ENCODE measurements at places on chromosomes 2 and 18.

GRCh38 chr2:159009940-159010339 is 41.5 kb downstream of the TANC1 start:
- no peak for DNase-seq

DNA sequence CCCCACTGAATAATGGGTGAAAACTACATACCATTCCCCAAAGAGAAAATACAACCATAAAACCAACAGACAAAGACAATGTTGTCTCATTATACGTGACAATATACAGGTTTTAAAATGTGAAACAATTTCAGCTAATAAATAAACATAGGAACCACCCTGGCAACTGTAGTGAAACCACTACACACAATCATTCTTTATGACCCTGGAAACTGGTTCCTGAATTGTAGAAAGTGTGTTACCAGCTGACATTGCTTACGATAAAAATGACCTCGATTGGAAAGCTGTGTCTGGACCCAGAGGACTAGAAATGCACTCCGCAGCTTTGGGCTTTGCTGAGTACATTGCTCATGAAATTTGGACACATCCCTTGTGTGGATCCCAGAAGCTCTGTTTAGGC is 73.9 kb upstream of the LPIN2 start:
- DNase-seq = no peak

GRCh38 chr18:74453016-74453566 is 4.0 kb downstream of the DIPK1C start:
- no peak for DNase-seq

- DNase-seq = no peak
These were observed 621.8 kb downstream of the LRP1B start for GRCh38 chr2:141508806-141509595.

DNA sequence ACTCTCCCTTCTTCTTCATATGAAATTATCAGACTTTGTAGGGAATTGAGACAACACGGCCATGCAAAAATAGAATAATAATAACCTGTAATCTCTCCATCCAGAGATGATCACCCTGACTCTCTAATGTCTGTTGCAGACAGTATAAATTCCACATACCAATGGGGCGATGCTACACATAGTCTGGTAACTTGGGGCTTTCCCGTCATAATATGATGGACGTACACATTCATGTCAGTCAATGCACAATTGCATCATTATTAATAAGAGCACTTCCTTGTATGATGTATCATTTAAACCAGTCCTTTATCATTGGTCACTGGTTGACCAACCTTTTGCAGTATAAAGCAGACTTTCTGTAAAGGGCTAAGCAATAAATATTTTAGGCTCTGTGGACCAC is 39.5 kb upstream of the SCLY start:
- DNase-seq = no peak

DNA sequence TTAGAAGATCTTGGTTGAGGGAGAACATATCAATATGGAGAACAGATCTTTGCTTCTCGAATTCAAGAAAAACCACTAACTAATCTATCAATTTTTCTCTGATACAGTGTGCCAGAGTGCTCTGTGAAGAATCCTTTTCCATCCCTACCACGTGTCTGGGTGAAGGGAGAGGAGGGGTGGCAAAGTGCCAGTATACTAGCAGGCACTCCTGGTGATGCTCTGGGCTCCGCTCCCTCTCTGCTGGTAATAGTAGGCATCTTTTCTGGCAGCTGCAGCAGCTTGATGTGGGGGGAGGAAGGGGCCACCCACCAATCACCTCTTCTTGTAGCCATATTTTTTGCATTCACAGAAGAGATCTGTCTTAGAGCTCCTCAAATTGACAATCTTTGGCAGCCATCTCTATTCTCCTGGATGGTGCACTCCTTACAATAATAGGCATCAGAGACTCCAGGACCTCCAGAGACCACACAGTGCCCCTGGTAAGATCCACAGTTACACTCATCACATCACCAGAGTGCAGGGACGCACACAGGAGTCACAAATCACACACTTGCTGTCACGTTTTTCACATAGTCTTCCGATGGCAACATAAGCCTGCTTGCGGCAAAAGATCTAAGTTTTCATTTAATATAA is 15.7 kb downstream of the STK39 start:
- DNase-seq = no peak

- no peak for DNase-seq
These were observed 146.3 kb upstream of the L3MBTL4 start for GRCh38 chr18:6561016-6561415.

DNA sequence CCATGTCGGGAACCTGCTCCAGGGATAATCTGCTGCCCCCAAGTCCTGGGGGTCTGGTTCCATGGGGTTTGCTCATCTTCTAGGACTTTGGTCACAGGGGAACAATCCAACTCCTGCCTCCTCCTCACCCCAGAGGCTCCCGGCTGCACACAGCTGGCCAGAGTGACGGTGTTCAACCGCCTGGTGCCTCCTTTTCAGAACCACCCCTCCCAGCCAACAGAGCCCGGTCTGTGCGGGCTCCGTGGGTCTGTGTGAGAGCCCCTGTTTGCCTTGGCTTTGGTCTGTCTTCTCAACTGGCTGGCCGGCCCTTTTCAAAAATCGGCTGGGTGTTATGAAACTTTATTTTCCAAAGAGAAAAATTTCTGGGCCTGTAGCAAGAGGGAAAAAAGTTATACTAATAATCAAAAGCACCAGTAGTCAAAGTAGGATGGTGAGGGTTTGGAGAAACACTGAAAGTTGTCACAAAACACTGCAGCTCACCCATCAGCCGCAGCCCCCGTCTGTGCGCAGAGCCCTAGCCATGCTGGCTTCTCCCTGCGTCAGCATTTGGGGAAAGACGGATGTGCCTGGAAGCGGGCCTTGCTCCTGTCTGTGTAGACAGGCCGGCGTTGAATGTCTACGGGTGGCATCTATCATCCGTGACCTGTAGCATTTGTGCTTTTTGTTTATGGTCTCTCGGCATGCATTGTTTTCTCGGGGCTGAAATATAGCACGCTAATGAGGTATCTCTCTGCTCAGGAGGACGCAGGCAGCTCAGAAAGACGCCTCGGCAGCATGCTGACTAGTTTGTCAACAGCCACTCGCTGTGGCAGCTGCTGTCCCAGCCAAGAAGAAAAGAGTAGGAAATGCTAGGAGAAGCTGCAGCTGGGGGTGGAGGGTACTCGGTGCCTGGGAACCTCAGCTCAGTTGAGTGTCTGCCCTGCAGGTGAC is 138.6 kb downstream of the GLI2 start:
- DNase-seq = no peak

GRCh38 chr2:181472990-181473389 is 15.8 kb downstream of the ITGA4 start:
- no peak for DNase-seq

GRCh38 chr2:26457695-26458364 is 20.1 kb downstream of the OTOF start:
- DNase-seq = no peak

DNA sequence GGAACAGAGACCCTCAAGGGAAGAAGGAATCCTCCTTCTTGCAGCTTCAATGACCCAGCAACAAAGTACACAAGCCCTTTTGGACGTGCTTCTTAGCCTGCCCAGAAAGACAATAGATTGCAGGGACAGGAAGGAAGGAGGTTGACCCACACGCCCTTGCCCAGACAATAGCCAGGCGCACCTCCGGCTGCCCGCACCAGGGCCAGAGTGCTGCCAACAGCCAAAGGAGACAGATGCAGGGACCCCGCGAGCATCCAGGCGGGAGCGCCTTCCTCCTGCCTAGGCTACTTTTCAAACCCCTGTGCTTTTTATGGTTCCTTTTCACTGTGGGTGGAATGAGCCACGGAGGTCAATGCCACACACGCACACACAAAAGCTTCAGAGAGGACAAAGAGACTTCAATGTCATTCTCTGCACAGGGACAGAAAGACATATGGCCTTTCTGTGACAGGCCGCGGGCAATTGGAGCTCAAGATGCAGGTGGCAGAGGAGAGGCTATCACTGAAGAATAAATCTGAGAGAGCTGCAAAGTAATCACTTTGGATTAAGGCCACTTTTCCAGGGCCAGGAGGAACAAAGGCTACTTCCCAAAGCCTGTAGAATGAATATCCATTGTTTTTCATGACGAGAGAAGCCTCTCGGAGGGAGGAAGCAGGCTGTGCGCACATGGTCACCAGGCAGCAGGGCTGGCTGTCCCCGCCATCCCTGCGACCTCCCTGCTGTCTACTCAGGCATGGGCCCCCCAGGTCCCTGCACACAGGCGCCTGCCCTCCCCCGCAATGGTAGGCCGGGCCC is 300.6 kb downstream of the EIPR1 start:
- no peak for DNase-seq

- DNase-seq = no peak
These were observed 86.3 kb upstream of the NPAS2 start for GRCh38 chr2:100733391-100734187.
